ENCODE measurements at places on chromosomes 6 and 20.

DNA sequence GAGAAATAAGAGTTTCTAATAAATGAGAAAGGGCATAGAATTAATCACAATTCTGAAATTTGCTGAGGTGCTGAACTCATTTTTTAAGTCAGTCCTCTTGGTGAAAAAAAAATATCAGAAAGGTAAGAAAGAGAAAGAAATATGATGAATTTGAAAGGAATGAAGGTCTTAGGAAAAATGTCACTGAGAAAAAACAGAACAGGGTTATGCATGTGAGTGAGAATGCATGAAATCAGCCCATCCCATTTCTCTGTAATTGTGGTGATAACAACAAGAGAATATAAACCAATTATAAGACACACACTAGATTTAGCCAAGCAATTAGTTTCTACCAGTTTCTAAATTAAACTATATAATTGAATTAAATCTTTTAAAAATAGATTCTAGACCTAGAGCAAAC is 138.9 kb downstream of the TBX18 start:
- no peak for DNase-seq

- no peak for DNase-seq
Observed at GRCh38 chr20:32316667-32317066, 39.2 kb downstream of the KIF3B start.

GRCh38 chr6:431986-432385 is 40.4 kb downstream of the IRF4 start:
- no peak for DNase-seq

- DNase-seq = no peak
Observed at GRCh38 chr20:58056021-58056591, 172.3 kb downstream of the ANKRD60 start.

- DNase-seq = peak; percentile 88
Observed at GRCh38 chr20:44384423-44385027, 29.0 kb downstream of the HNF4A start.

GRCh38 chr6:11015102-11015501 is 29.0 kb downstream of the ELOVL2 start:
- DNase-seq = no peak

DNA sequence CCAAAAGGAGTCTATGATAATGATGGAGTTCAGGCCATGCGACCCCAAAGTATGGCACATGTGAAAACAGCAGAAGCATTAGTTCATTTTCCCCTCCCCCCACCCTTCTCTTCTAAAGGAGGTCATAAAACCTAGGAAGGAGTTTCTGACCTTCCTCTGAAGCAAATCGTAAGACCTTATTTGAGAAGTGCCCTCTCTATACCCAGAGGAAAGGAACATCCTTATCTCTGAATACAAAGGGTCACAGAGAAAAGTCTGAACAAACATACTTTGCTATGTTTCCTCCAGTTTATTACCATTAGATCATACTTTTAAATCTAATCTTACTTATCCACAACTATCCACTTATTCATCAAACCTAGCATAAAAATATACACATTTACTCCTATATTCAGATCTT is 48.6 kb downstream of the SLX4IP start:
- DNase-seq = no peak

DNA sequence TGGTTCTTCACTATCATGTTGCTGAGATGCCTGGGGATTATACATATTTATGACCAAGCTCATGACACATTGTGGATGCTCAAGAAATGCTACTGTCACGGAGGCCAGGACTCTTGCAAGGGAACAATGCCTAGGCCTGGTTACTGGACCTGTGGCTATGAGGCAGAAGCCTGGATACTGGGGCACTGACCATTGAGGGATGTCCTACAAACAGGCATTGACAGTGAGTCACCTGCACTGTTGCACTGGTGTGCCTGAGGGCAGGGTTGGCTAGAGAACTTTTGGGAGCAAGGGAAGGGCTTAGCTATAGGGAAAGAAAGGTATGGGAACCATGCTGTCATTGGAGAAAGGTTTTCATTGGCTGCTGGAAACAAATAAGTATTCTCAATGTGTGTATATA is 313.1 kb upstream of the SUPT3H start:
- DNase-seq = no peak

GRCh38 chr6:152399399-152399798 is 237.8 kb downstream of the SYNE1 start:
- no peak for DNase-seq

GRCh38 chr6:124028117-124028516 is 224.5 kb downstream of the NKAIN2 start:
- DNase-seq = no peak

DNA sequence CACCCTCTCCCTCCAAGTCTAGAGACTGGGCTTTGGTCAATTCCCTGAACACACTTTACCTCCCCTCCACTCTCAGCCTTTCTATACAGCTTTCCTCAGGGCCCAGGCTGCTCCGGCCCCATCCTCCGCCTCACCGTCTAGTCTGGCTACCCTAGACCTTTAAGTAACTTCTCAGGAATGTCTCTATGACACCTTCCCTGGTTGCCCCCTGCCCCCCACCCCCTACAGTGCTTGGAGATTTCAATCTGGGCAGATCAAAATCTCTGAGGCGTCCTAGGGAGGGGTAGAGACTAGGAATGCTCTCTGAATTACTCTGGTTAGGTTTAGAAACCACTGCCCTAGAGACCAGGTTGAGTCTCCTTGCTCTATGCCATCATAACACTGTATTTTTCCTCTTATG is 6.1 kb downstream of the UBE2J1 start:
- DNase-seq = no peak

DNA sequence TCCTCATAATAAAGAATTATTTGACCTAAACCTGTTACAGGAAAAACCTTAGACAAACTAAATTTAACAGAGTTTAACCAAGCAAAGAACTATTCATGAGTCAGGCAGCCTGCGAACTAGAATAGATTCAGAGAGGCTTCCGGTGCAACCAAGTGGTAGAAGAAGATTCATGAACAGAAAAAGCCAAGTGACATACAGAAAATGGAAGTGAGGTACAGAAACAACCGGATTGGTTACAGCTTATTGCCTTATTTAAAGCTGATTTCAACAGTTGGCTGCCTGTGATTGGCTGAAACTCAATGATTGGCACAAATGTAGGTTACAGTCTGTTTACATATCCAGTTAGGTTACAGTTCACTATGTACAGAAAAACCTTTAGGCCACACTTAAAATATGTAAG is 10.1 kb downstream of the PPP1R3G start:
- DNase-seq = no peak

DNA sequence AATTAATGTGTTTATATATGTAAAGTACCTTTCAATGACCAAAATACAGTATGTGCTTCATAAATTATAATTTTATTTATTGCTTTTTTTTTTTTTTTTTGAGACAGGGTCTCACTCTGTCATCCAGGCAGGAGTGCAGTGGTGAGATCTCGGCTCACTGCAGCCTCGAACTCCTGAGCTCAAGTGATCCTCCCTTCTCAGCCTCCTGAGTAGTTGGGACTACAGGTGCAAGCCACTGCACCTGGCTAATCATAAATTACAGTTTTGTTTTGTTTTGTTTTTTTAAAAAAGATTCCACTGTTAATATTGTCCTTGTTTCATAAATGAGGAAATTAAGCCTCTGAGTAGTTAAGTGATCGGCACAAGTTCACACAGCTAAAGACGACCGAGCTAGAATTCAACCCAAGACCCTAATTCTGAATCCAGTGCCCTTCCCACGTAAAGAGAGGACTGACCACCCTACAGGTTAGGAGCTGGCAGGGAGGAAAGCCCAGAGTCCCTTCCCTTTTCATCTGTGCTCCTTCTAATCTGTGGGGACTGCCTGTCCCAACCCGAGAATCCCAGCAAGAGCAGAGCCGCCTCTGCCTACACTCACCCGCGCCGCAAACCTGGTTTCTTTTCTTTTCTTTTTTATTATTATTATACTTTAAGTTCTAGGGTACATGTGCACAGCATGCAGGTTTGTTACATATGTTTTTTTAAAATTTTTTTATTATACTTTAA is 8.5 kb upstream of the GDF5 start:
- DNase-seq = no peak

- no peak for DNase-seq
Observed at GRCh38 chr6:47405273-47405672, 72.3 kb upstream of the CD2AP start.

- DNase-seq = peak; percentile 52
Observed at GRCh38 chr20:50467718-50468356, 42.3 kb upstream of the PTPN1 start.

DNA sequence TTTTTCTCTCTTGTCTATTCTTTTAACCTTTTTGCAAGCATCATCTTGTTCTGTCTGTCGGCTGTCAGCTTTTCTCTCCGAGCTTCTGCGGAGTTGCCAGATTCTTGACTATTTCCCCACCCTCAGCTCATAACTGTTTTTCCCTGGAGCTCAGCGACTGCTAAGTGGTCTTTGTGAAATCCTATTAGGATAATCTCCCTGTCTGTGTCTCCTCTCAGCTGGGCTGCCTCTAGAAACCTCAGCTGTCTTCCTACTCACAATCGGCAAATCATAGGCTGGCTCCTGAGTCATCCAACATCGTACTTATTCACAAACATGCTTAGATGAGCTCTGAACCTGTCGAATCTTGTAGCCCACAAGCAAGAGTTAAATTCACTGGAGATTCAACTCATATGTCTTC is 332.3 kb downstream of the PTPRT start:
- no peak for DNase-seq

DNA sequence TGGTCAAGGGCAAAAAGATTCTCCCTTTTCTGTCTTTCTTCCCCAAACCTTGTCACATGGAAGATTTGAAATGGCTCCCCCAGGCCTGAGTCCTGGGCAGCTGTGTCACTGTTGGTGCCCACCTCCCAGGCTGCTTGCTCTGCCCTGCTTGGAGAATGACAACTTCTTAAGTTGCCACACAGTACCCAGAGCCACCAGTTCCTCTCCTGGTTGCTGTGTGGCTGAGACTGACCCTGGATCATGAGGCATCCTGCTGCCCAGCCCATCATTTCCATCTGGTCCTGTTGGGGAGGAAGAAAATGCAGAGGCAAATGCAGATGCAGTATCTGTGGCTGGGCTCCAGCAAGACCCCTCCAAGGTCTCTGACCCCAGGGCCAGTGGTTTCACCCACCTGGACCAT is 113.7 kb downstream of the PHACTR3 start:
- DNase-seq = no peak

DNA sequence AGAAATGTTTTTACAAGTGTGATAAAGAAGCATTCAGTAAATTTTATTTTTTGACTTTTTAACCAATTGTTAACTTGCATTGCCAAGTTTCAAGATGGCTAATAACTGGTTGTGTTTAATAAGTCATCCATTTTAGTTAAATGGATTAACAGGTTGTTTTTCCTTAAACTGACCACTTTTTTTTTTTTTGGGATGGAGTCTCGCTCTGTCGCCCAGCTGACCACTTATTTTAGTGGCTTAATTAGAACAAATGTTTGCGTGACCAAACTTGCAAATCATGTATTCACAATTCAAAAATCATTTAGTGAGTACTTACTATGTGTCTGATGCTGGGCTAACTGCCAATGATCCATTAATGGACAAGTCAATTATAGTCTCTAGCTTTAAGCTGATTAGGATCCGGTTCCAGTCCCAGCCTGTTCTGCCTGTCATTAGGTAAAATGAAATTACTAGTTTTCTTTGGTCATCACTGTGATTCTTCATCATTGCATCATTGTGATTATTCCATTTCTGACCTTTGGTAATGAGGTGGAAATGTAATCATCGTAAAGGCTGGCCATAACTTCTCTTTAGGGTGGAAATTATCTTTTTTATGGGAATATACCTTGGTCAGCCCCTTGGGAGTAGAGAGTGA is 729.2 kb upstream of the MARCKS start:
- no peak for DNase-seq

DNA sequence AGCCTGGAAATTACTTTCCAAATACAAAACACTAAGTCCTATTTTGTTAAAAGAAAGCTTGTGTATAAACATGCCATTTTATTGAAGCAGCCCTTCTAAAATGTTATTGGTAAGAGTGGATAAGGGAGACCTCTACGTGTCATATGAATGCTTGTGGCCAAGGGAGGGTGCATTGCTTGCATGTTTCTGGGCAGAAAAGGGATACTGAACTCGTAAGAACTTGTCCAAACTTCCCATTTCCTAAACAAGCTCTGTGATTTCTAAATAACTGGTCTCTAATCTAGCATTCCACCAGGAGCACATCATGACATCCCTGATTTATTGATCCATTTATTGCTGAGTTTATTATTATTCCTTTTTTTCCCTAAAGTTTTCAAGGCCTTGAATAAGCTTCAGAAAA is 474.1 kb downstream of the CD109 start:
- no peak for DNase-seq

DNA sequence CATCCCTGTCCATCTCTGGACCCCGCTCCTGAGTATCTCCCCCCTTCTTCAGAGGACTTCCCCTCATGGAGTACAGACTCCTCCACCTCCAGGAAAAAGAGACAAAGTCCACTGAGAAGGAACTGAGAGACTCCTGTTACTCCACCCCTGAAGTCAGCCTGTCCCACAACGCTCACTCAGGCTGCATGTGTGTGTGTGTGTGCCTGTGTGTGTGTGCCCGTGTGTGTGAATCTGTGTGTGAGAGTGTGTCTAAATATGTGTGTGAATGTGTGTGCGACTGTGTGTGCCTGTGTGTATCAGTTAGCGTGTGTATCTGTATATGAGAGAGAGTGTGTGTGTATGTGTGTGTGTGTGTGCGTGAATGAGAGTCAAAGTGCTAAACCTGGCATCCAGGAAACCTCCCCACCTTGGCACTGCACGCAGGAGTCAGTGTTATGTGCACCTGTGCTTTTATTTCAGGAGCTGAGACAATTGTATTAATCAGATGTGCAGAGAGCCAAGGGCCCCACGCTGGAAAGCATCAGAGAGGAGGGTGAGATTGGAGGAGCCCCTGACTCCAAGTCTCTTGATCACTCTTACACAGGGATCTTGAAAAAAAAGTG is 39.0 kb downstream of the HLA-A start:
- no peak for DNase-seq

GRCh38 chr6:150078788-150079187 is 9.9 kb upstream of the ULBP3 start:
- no peak for DNase-seq

Measured in dorsolateral prefrontal cortex (tissue), 122 donors.